Upper lobe of left lung (tissue), 6 donors: ENCODE measurements at places on chromosomes 3 and 15.

- H3K36me3 ChIP-seq, result no peaks in the 10 kb centered on the region
- H3K27ac ChIP-seq, result no peak overlapping the region
- no peaks in the 10 kb centered on the region for H3K27me3 ChIP-seq
- no peaks in the 10 kb centered on the region for H3K4me1 ChIP-seq
- DNase-seq, result no peak
Observed at GRCh38 chr3:65200310-65200970, 512.6 kb upstream of the ADAMTS9 start.

DNA sequence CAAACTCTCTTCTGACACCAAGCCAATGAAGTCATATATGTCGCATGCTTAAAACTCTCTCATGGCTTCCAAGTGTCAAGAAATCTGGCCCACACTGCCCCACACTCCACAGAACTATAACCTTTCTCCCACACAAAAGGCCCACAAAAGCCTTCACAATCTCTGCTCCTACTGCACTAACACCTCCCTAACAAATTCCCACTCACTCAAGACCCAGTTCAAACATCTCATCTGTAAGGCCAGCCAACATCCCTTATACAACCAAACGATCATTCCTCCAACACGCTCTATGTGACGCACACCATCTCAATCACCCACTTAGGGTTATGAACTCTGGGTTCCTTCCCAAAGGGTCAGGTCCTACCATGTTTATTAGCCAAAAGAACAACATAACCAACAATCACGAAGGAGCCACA lies 13.5 kb downstream of the TBC1D2B start:
- H3K27me3 ChIP-seq, result no peaks in the 10 kb centered on the region
- H3K36me3 ChIP-seq, result no peaks in the 10 kb centered on the region
- H3K27ac ChIP-seq, result peak overlapping the region; percentile 97
- no peak for DNase-seq

DNA sequence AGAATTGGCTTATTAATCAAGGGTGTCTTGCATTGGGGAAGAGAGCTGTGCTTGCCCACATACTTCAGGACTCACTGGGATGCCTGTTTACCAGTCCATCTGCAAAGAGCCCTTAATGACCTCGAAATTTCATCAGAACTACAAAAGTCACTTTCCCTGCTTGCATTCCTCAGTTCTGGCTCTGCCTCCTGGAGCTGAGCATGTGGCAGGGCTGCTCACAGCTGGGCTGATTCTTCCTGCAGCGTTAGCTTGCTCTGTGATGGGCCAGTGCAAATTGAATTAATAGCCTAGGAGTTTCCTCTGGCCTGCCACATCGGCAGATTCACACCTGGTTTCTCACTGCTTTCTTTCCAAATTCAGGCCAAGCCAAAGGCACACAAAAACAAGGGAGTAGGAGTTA lies 108.9 kb downstream of the DUT start:
- no peaks in the 10 kb centered on the region for H3K27me3 ChIP-seq
- no peaks in the 10 kb centered on the region for H3K4me1 ChIP-seq

- no peak overlapping the region for H3K27ac ChIP-seq
- H3K36me3 ChIP-seq, result no peaks in the 10 kb centered on the region
- no peaks in the 10 kb centered on the region for H3K27me3 ChIP-seq
- DNase-seq, result no peak
Observed at GRCh38 chr15:25426896-25427610, 11.8 kb downstream of the UBE3A start.

GRCh38 chr3:189304465-189305351 lies 132.9 kb downstream of the TPRG1 start:
- H3K27me3 ChIP-seq, result no peaks in the 10 kb centered on the region
- no peak overlapping the region for H3K4me3 ChIP-seq
- peak overlapping the region; percentile 61 for H3K27ac ChIP-seq
- DNase-seq, result no peak

DNA sequence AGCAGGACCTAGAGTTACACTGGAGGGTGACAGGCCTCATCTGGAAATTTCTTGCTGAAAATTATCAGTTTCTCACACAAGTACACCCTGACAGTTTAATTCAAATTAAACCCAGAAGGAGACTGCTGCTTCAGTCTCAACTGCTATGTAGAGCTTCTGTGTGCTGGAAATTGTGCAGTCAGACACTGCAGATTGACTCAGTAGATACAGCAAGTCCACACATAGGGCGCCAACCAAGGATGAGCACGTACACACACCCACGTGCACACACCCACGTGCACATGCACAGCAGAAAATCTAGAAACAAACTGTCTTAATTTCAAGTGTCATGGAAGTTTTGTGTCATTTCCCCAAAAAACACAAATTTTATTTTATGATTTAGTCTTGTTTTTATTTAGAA lies 192.9 kb downstream of the PDE8A start:
- no peak overlapping the region for H3K27ac ChIP-seq
- H3K27me3 ChIP-seq, result no peaks in the 10 kb centered on the region
- no peak overlapping the region for H3K4me3 ChIP-seq
- no peak for DNase-seq
- H3K36me3 ChIP-seq, result no peaks in the 10 kb centered on the region
- H3K4me1 ChIP-seq, result no peaks in the 10 kb centered on the region

- no peaks in the 10 kb centered on the region for H3K27me3 ChIP-seq
- no peak overlapping the region for H3K4me3 ChIP-seq
- no peaks in the 10 kb centered on the region for H3K4me1 ChIP-seq
Observed at GRCh38 chr3:183439515-183439914, 11.1 kb upstream of the MCF2L2 start.

- no peak overlapping the region for H3K4me3 ChIP-seq
- H3K27me3 ChIP-seq, result no peaks in the 10 kb centered on the region
- H3K27ac ChIP-seq, result peak overlapping the region; percentile 99
- DNase-seq, result no peak
Observed at GRCh38 chr3:14950274-14950673, 2.9 kb downstream of the NR2C2 start.

- no peaks in the 10 kb centered on the region for H3K27me3 ChIP-seq
- no peak for DNase-seq
- H3K4me3 ChIP-seq, result no peak overlapping the region
- H3K36me3 ChIP-seq, result no peaks in the 10 kb centered on the region
Observed at GRCh38 chr3:87771337-87772192, 287.2 kb downstream of the CGGBP1 start.

- H3K27me3 ChIP-seq, result no peaks in the 10 kb centered on the region
- no peaks in the 10 kb centered on the region for H3K4me1 ChIP-seq
- no peak for DNase-seq
- H3K27ac ChIP-seq, result no peak overlapping the region
- no peak overlapping the region for H3K4me3 ChIP-seq
- H3K36me3 ChIP-seq, result no peaks in the 10 kb centered on the region
Observed at GRCh38 chr3:126035362-126036050, 48.4 kb downstream of the SLC41A3 start.

DNA sequence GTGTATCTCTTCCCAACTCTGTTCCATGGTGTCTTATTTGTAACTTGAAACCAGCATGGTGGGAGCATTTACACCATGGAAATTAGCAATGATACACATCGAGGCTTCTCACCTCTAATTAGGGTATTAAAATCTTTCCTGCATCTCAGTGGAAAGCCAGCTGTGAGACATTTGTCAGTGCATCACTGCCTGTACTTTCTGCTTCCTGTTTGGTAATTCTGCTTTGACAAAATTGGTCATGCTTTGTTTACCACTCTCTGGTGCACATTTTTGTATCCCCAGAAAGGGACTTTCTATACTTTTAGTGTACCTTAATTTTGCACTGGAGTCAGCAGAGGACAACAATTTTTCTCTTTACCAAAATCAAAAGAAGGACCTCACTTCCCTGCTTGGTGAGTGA lies 402.1 kb downstream of the PDCD6IP start:
- H3K36me3 ChIP-seq, result no peaks in the 10 kb centered on the region
- no peak overlapping the region for H3K27ac ChIP-seq
- H3K4me3 ChIP-seq, result no peak overlapping the region
- no peaks in the 10 kb centered on the region for H3K4me1 ChIP-seq
- no peak for DNase-seq

- no peaks in the 10 kb centered on the region for H3K36me3 ChIP-seq
- H3K4me3 ChIP-seq, result no peak overlapping the region
- no peak for DNase-seq
Observed at GRCh38 chr3:141070727-141071357, 19.7 kb downstream of the SPSB4 start.

DNA sequence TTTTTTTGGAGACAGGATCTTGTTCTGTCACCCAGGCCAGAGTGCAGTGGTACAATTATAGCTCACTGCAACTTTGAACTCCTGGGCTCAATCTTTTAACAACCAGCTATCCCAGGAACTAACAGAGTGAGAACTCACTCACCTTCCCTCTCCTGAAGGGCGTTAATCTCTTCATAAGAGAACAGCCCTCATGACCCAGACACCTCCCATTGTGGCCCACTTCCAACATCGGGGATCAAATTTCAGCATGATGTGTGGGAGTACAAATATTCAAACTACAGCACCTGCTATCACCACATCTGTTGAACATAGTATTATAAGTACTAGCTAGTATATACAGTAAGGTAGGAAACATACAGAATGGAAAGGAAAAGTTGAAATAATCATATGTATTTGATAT lies 132.5 kb downstream of the DOCK3 start:
- no peak overlapping the region for H3K4me3 ChIP-seq
- DNase-seq, result peak; percentile 30
- H3K27ac ChIP-seq, result no peak overlapping the region
- H3K27me3 ChIP-seq, result no peaks in the 10 kb centered on the region
- H3K36me3 ChIP-seq, result no peaks in the 10 kb centered on the region

DNA sequence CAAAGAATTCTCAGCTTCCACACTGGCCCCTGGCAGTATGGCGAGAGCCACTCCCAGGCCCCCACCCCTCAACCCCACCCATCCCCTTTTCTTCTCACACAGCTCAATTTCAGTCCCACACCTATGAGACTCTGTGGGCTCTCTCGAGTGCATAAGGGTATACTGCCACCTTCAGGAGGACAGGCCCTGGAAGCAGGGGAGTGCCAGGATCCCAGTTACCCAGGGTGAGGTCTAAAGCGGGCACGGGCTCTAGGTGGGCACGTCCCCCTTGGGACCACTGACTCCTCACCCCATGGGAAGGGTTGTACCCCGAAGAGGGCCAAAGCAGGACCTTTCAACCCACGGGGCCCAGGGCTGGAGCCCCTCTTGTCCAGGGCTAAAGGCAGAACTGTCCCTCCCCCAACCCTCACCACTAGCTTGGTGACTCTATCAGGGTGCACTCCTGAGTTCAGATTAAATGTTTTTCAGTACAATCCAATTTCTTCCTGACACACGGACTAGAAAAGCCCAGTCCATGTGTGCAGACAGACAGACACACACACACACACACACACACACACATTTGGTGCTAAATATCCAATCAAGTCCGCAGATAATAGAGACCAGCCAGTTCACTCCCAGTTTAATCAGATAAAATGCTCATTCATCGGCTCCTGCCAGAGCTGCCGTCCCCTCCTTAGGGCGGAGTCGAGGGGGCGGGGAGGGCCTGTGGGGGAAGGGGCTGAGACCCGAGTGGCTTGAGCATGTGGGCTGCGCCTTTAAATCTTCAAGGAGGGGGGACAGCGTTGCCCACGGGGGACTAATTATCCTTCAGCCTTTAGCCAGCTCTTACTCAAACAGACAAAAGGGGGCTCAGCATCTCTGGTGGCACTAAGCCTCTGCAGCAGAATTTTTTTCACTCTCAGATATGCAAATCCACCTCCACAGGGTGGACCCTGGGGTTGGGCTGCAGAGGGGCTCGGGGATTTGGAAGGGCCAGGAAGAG lies 59.3 kb downstream of the CYP11A1 start:
- DNase-seq, result peak; percentile 37

GRCh38 chr3:115790759-115791158 lies 167.4 kb downstream of the GAP43 start:
- H3K36me3 ChIP-seq, result no peaks in the 10 kb centered on the region
- no peak overlapping the region for H3K4me3 ChIP-seq
- no peaks in the 10 kb centered on the region for H3K4me1 ChIP-seq
- no peak for DNase-seq
- no peak overlapping the region for H3K27ac ChIP-seq
- H3K27me3 ChIP-seq, result no peaks in the 10 kb centered on the region

DNA sequence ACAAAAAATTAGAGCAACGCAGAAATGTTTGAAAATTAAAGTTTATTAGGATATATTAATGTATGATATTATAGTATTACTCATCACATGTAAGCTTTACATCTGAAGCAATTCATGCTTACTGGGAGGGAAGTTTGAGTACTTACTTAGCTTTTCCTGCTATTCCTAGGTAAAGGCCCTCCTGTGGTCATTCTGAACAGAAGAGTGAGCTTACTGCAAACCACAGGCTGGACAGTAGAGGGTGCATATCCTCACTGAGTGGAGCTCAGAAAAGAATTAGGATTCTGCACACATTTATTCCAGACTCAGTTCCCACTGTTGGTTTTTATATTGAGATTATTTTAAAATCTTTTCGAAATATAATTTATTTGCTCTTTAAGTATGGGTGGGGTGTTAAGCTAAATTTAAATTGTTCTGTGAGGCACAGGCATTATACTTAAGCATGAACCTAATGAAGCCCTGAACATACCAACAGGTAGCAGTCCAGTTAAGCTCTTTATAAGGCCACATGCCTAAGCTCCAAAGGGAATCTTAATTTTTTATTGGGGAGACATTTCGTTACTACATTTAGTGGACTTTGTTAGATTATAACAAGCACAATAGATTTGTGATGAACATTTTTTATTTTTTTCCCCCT lies 10.2 kb downstream of the MRPS22 start:
- H3K27ac ChIP-seq, result no peak overlapping the region
- DNase-seq, result no peak
- no peaks in the 10 kb centered on the region for H3K27me3 ChIP-seq
- H3K4me1 ChIP-seq, result no peaks in the 10 kb centered on the region
- peaks cover 85% of the 10 kb centered on the region for H3K36me3 ChIP-seq
- H3K4me3 ChIP-seq, result no peak overlapping the region

DNA sequence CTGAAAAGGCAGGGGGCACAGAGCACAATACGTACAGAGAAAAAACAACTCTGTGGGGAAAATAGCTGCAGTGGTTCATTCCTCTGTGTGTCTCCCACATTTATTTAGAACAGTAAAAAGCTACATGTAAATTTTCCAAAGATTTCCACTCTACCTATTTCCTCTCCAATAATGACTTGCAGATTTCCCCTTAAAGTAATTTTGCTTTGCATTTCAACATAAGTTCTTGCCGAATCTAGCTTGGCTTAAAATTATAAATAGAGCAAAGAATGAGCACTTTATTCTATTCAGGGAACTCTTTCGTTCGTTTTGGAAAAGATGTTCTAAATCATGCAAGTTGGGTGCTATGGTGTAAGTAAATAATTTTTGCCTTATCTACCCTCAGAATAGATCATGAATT lies 58.2 kb upstream of the NR2E3 start:
- peak overlapping the region; percentile 52 for H3K27ac ChIP-seq
- no peak overlapping the region for H3K4me3 ChIP-seq
- peaks cover 13% of the 10 kb centered on the region for H3K4me1 ChIP-seq
- H3K27me3 ChIP-seq, result no peaks in the 10 kb centered on the region
- H3K36me3 ChIP-seq, result no peaks in the 10 kb centered on the region

- DNase-seq, result peak; percentile 68
- peak overlapping the region; percentile 49 for H3K27ac ChIP-seq
- H3K4me1 ChIP-seq, result peaks cover 29% of the 10 kb centered on the region
- no peak overlapping the region for H3K4me3 ChIP-seq
- H3K27me3 ChIP-seq, result no peaks in the 10 kb centered on the region
- H3K36me3 ChIP-seq, result no peaks in the 10 kb centered on the region
Observed at GRCh38 chr15:39624806-39625205, 43.9 kb downstream of the THBS1 start.
